Nephron progenitor cell (in vitro differentiated cells): ENCODE measurements at places on chromosomes 16 and 17.

- no peak for DNase-seq
Measured at GRCh38 chr17:54455251-54455868, 445.3 kb upstream of the TOM1L1 start.

DNA sequence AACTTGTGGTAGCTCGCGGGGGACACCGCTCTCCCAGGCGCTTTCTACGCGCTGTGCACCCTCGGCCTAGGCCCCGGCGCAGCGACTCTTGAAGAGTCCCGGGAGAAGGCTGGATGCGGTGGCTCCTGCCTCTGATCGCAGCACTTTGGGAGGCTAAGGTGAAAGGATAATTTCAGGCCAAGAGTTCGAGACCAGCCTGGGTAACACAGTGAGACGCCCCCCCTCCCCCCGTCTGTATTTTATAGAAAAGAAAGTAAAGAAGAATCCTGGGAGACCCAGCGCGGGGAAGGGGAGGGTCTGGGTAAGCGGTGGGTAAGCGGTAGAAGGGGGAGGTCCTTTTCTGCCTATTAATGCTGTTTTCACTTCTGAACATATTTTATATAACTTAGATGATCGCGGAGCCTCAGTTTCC, 486 bp upstream of the PLLP start:
- no peak for DNase-seq

- DNase-seq = no peak
Measured at GRCh38 chr16:51540259-51540658, 389.2 kb upstream of the SALL1 start.

DNA sequence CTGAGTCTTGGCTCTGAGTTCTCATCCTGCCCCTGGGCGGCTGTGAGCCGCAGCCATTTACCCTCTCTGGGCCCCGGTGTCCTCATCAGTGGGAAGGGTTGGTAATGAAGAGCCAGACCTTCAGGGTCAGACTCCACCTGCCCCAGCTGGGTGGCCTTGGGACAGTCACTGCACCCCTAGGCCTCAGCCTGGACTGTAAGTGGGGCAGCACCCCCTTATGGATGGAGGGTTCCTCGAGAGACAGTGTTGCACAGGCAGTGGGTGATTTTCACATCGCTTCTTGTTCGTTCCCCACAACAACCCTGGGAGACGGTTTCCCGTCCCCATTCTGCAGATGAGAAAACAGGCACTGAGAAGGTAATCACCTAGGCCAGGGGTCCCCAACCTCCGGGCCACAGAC, 60.5 kb downstream of the B9D1 start:
- no peak for DNase-seq

- no peak for DNase-seq
Measured at GRCh38 chr17:81794509-81794908, 9.4 kb upstream of the GCGR start.

DNA sequence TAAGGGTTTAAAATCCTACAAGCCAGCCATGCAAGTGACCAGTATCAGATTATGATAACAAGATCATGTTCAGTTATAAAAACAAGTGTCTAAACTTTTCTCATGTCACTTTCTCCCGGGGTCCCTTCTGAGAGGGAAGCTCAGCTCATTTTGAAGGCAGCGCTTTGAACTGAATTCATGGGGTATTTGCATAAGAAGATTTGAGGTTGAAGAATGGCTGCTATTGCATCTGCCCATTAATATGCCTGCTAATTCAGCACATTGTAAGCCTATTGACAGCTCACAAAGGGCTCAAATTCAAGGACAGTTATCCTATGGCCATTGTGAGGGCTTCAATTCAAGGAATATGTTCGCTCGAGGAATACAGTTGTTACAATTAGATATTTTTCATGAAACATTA, 290.2 kb upstream of the IRX3 start:
- DNase-seq = no peak

- no peak for DNase-seq
Measured at GRCh38 chr16:71687861-71688260, 36.6 kb downstream of the PHLPP2 start.

DNA sequence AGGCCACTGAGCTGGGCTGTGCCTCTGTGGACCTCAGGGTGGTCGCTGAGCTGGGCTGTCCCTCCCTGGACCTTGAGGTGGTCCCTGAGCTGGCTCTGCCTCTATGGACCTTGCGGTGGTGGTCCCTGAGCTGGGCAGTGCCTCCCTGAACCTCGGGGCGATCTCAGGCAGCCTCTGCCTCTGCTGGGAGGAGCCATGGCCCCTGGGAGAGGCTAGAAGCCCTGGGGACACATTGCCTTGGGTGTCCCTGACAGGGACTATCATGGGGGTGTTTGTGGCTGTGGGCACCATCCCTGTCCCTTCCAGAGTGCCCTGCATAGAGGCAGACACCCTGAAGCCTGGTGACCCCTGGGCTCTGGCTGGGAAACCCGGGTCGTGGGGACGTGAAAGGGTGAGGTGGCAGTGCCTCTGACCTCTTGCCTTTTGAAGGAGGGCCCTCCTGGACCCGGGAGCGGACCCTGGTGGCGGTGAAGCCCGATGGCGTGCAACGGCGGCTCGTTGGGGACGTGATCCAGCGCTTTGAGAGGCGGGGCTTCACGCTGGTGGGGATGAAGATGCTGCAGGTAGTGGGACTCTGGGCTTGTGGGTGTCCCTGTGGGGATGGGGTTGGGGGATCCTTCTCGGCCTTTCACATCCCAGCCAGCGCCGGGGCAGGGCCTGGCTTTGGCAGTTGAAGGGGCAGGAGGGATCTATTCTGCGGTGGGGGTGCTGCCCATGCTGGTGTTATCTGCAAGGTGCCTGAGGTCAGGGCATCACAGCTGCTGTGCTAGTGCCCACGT, 1.8 kb downstream of the NME4 start:
- no peak for DNase-seq

- DNase-seq = peak; percentile 56
Measured at GRCh38 chr17:78924481-78925151, 571 bp downstream of the TIMP2 start.

GRCh38 chr16:63745456-63745855, 1376.4 kb downstream of the CDH11 start:
- DNase-seq = no peak

GRCh38 chr17:31598921-31599571, 207.6 kb downstream of the RAB11FIP4 start:
- no peak for DNase-seq
